Left kidney (tissue), 8 donors: ENCODE measurements at places on chromosomes 12 and 14.

DNA sequence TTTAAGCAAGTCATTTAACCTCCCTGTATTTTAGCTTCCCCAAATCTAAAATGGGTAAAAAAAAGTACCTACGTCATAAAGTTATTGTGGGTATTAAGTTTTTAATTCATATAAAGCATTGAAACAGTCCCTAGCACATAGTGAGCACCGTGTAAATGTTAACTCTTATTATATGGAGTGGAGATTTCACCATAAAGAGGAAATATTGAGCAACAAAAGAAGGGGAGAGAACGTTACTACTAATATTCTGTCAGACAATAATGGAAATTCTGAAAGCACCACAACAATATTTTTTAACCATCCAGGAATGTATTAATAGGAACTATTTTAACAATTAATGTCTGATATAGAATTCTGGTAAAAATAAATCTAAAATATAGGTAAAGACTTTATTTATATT is 7.8 kb upstream of the CD163L1 start:
- DNase-seq = no peak

GRCh38 chr12:62128175-62128975 is 131.8 kb upstream of the USP15 start:
- DNase-seq = no peak

- DNase-seq = no peak
Measured at GRCh38 chr14:94665121-94665520, 52.9 kb downstream of the SERPINA3 start.

DNA sequence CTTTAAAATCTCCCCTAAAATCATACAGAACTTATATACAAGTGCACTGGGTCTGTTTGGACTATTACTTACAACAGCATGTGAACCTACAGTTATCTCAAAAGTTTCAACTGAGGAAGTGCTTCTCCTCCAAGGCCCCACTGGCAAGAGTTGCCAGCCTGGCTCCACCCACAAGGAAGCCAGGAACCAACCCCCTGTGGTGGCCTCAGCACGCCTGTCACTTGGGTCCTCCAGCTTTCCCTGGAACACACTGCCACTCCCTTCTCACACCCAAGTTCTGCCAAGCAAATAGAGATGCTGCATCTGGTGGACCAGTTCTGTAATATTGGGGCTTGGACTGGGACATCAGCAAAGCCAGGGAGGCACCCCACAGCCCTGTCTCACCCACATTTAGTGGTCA is 115.4 kb downstream of the GCH1 start:
- no peak for DNase-seq

- no peak for DNase-seq
Measured at GRCh38 chr12:4943938-4944284, 34.2 kb downstream of the KCNA1 start.

GRCh38 chr14:59055439-59056045 is 132.9 kb upstream of the DAAM1 start:
- DNase-seq = peak; percentile 46

DNA sequence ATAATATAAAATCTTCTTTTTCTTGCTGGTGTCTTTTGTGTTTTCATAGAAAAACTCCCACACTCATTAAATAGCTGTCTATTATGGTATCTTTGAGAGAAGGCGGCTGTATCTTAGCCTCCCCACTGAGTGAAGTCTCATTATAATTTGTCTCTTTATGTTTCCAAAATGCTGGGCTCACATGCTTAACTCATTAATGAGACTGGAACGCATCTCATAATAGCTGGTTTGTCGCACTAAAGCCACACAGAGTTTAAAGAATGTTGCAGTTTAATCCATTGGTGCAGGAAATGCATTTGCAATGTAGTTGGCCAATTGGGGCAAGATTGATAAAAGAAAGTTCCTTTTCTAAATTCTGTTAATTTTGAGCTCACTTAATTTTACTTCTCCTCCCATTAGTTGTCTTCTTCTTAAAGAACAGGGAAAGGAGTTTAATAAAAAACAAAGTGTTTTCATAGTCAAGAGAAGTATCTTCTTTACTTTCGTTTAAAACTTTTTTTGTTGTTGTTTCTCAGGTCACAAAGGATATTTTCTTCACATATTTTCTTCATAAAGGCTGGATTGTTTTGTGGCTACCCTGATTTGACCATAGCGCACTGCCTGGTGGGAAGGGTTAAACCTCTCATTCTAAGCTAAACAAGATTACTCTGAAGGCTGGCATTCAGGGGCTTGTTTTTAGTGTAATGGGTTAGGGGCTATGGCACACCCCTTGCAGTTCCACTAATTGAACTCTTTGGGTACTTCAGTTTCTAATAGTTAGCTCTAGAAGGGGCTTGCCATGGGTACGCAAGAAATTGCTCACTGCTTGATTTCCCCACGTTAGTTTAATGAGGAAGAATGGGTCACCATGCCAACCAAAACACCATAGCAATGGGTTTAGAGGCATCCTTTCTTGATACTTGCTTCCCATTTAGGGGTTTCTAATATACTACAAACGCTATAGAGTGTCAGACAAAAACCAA is 197.0 kb downstream of the TMTC2 start:
- DNase-seq = no peak

DNA sequence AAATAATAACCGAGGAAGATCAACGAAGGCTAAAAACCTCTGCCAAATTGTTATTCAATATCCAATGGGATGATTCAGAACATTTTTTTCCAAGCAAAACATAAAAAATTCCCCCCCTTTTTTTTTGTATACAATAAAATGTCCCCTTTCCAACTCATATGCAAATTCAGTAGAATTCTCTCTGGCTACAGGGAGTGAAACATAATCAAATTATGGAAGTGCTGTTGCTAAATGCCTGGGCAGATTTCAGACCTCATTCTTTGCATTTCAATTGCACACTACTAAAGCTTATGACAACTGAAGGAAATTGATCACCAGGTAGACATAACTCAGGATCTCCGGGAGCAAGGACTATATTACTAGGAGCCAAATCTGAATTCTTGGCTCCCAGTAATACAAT is 51.0 kb downstream of the LMNTD1 start:
- DNase-seq = no peak

DNA sequence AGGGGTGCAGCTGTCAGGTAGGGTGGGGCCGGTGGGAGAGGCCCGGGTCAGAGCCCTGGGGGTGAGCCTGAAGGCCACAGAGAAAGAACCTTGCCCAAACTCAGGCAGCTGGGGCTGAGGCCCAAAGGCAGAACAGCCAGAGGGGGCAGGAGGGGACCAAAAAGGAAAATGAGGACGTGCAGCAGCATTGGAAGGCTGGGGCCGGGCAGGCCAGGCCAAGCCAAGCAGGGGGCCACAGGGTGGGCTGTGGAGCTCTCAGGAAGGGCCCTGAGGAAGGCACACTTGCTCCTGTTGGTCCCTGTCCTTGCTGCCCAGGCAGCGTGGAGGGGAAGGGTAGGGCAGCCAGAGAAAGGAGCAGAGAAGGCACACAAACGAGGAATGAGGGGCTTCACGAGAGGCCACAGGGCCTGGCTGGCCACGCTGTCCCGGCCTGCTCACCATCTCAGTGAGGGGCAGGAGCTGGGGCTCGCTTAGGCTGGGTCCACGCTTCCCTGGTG is 10.5 kb downstream of the MMP14 start:
- DNase-seq = no peak

GRCh38 chr14:89805501-89805900 is 149.0 kb downstream of the EFCAB11 start:
- DNase-seq = no peak

DNA sequence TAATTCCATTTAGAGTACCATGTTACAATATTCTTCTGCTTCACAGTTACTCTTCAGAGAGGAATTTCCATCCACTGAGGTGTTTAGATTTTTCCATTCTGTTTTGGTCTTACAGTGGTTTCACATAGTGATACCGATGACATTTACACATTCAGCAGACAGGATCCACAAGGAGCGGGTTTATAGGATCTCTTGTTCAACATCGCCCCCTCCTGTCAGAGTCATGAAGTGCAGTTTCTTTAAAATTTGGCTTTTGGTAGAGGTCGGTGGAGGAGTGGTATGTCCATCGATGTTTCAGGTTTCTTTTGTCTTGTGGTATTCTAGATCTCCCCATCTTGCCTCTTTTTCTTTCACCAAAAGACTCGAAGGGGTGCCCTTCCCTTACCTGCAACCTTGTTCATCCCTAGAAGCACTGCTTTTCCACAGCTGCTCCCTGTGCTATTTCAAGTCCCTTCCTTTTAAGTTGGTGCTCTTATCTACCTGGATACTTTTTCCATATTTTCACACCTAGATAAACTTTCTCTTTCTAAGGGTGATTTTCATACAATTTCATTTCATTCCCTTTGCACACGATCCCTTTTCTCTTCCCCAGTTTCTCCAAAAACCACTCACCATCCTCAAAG is 181.3 kb downstream of the ITPR2 start:
- peak; percentile 47 for DNase-seq

DNA sequence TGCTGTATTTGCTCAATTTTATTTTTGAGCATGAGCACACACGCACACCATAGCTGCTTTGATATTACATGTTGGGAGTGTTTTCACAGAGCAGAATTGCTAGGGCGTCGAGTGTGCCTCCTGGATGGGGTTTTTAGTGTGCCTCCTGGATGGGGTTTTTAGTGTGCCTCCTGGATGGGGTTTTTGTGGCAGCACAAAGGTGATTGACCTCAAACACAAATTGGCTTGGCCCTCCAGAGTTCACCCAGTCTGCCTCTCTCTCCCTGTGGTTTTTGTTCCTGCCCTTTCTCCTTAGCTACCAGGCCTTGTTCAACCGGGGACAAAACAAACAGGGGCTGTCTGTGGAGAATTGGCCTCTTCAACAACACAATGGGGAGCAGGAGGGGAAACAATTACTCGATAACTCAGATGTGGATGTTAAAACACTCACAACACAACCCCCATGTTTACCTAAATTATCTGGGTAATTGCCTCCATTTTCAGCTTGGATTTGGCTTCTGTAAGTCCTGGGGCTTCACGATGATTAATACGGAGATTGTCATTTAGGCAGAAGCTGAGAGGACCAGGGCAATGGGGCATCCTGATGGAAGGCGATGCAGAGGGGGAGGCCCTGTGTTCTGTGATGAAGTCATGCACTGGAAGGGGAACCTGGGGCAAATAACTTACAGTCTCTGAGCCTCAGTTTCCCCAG is 26.9 kb downstream of the TBX3 start:
- no peak for DNase-seq

DNA sequence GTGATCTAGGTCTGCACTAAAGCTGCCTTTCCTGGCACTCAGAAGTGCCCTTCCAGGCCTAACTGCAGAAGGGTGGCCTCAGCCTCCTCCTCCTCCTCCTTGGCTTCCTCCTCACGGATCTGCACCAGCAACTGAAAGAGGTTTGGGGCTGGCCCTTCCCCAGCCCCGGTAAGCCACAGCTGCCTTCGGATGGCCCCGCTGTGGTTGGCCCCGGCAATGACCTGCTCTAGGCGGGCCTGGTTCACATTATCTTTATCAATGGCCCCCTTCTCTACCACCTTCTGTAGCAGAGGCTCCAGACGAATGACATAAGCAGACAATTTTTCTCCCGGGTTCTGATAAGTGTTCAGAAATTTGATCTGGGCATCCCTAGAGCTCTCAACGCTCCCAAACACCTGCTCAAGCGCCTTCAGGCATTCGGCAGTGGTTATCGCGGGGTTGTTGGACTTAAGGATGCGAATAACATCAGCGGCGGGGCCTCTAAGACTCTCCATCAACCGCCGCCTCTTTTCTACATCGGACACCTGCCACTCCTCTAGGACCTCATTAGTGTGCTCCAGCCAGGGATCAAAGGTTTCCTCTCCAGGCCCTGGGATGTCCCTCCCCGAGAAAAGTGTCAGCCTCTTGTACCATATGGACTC is 1.5 kb downstream of the PNMA1 start:
- no peak for DNase-seq

- DNase-seq = no peak
Measured at GRCh38 chr12:15701206-15701605, 88.0 kb downstream of the EPS8 start.

- no peak for DNase-seq
Measured at GRCh38 chr12:62716866-62717525, 218.0 kb downstream of the PPM1H start.

- DNase-seq = no peak
Measured at GRCh38 chr14:79613625-79614024, 597.7 kb downstream of the DIO2 start.

DNA sequence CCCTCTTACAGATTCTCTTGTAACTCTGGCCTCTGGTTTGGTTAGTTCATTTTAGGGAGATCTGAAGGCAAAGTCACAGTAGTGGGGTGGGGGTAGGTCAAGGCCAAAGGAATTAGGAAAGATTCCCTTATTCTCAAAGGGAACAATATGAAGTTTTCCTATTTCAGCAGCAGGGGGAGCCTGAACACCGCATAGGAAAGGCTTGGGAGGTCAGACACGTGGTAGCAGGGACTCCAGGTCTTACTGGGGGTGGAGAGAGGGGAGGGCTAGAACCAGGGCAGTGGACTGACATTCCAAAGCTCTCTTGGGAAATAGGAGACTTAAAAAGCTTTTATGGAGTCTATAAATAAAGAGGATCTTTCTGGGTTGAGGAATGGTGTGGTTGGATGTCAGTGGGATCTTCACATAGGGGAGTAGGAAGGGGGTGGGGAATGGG is 1.3 kb downstream of the ZC3H10 start:
- DNase-seq = peak; percentile 88

- DNase-seq = no peak
Measured at GRCh38 chr12:43638806-43639205, 86.8 kb upstream of the ADAMTS20 start.

- DNase-seq = no peak
Measured at GRCh38 chr12:57548488-57548887, 1.4 kb upstream of the KIF5A start.

GRCh38 chr12:32455607-32456071 is 56.3 kb downstream of the FGD4 start:
- DNase-seq = peak; percentile 70

- no peak for DNase-seq
Measured at GRCh38 chr12:106648736-106649135, 65.9 kb downstream of the RFX4 start.

GRCh38 chr14:19771895-19772430 is 1.3 kb upstream of the OR4M1 start:
- DNase-seq = no peak

DNA sequence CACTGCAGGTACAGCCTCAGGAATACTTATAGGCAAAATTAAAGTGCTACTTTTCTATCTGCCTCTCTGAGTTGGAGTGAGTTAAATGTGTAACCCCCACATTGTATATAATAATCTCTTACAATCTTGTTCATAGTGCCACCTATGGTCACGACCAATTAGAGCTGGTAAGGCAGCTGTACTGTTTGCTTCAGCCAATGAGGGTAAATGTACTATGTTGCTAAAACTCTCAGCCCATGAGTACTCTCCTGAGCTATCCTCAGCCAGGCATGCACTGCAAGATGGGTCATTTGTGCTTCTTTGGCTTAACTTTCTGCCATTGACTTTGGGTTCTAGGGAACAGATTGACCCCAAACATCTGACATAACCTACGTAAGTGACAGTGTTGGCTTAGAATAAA is 15.0 kb upstream of the MDM2 start:
- no peak for DNase-seq

- no peak for DNase-seq
Measured at GRCh38 chr14:30252783-30253674, 305.9 kb upstream of the G2E3 start.

DNA sequence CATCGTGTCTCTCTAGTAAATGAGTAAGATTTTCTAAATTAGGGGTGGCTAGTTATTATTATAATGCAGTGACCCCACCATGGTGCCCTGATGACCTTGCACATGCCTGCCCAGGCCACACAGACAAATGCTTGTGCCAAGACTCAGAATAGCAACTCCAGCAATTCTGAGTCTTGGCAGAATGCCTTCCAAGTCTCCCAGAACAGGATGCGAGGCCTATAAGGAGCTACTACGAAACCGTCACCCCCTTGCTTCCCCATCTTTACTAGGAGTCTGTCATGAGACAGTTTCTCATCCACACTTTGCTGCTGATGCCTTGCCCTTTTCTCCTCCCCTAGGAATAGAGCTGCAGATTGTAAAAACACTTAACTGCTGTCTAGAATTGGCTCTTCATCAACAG is 559.9 kb downstream of the TRHDE start:
- DNase-seq = no peak
